ENCODE measurements at places on chromosomes 6 and 20.

GRCh38 chr20:38818113-38819065 lies 12.9 kb downstream of the PPP1R16B start:
- DNase-seq = no peak

DNA sequence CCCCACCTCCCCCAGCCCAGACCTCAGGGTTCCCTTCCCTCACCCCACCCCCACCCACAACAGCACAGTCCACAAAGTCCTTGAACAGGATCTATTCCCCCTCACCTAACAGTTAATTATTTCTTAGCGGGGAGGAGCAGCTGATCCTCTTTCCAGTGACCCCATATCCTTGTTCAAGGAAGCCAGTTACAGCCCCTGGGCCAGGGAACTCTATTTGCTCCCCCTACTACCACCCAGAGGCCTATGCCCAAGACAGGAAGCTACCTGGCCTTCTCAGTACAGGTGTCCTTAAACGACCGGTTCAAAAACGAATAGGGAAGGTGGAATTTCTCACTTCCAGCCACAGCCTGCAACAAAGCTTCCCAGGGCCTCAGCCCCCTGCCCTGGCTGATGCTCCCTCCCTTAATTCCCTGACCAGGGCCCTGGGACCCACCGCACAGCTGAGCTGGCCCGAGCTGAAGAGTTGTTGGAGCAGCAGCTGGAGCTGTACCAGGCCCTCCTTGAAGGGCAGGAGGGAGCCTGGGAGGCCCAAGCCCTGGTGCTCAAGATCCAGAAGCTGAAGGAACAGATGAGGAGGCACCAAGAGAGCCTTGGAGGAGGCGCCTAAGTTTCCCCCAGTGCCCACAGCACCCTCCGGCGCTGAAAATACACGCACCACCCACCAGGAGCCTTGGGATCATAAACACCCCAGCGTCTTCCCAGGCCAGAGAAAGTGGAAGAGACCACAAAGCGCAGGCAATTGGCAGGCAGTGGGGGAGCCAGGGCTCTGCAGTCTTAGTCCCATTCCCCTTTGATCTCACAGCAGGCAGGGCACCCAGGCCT lies 778 bp downstream of the MCCD1 start:
- DNase-seq = no peak

DNA sequence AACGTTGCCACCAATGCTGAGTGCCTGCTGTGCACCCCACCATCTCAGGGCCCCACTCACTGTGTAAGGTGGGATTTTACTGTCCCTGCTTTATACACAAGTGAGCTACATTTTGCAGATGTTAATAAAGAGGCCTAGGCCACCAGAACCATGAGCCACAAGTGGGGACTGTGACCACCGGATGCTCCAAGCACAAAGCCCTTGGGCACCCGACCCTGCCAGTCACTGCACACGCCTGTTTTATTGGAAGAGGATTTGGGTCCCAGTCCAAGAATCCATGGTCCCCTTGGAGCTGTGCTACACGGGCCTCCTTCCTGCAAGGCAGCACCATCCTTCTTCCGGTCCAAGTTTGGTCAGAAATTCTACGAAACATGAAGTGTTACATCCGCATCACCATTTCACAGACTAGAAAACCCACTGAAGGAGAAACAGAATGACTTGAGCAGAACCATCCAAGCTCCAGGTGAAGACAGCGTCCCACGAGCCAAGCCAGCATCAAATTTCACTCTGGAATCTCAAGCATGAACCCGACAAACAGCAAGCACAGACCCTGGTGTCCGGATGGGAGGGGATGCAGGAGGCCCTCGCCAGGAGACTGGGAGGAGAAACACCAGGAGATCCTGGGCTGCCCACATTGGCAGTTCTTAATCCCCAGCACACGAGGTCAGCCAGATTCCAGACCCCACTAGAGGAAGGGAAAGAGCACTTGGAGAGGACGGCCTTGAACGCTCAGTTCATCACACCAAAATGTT lies 226.9 kb downstream of the DLL1 start:
- DNase-seq = no peak

DNA sequence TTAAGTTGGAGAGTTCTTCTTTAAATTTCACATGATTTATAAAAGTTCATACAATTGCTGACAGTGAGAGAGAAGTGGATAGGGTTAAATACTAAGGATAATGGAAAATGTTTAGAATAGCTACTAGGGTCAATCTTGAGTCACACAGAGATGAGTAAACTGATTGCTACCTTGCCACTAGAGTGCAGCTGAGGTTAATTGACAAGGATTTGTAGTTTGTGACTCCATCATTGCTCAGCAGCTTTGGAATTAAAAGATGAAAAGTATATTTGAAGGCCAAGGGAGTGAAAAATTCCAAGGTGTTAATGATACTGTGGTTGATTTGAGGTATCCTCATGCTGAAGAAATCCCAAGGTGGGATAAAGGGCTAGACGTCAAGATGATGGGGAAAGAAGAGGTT lies 524.0 kb downstream of the UTRN start:
- DNase-seq = no peak

GRCh38 chr6:154606860-154607259 lies 96.4 kb upstream of the CNKSR3 start:
- DNase-seq = no peak

- no peak for DNase-seq
Observed at GRCh38 chr20:53597030-53597482, 3.4 kb upstream of the ZNF217 start.

DNA sequence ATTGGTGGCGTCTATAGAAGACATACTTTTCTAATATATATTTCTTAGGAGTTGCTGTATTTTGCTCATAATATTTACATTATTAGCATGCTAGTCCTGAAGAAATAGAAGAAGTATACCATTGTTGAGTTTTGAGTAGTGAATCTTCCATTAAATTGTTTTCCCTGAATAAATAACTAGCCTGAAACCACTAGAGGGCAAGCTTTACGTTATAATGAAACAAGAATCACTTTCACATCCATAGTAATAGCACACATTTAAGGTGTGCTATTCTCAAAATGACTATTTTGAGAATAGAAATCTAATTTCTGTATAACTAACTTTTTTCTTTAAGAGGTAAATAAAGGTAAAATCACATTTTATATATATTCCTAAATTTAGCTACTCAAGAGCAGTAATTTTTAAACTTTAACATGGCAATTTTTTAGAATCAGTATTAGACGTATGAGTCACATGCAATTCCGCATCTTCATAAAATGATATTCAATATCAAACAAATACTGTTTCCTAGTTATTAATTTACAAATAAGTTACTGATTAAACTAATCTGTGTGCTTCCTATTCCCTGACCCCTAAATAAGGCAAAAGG lies 213.2 kb upstream of the MANEA start:
- no peak for DNase-seq

DNA sequence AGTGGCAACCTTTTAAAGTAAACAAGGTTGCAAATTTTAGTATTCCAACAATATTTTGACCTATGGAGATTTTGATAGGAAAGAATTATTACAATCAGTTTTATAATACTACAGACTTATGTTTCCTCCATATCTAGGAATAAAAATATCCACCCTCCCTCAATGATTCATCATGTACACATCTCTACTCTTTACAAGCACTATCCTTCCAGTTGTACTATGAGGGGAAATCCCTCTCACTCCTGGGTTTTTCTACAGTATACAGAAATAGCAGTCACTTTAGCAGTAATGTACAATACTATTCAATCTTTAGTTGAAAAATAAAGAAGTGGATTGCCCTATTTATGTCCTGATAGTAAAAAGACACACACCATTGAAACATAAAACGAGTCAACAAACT lies 46.3 kb upstream of the SCML4 start:
- DNase-seq = no peak

DNA sequence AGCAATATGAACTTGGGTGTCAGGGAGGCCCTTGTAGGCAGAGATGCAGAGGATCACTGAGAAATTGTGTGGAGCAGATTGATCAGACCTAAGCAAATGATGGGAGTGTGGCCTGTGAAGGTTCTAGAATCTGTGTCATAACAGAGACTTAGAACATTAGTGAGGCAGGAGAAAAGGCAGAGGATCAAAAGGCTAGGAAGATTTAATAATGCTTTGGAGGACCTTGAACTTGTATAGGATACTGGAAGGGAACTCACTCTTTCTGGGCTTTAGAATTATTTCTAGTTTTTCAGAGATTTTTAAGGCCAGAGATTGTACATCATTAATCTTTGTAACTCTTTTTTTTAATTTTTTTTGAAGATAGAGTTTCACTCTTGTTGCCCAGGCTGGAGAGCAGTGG lies at the start of gene TSBP1:
Gene TSBP1 (minus strand): TSS at position 101 of the 400 bp plus-strand sequence. CDS start 197 bp downstream, outside the sequence.
- DNase-seq = no peak

- DNase-seq = no peak
Observed at GRCh38 chr6:155152211-155153076, 111.4 kb upstream of the CLDN20 start.

- no peak for DNase-seq
Observed at GRCh38 chr20:53034899-53035298, 62.7 kb downstream of the TSHZ2 start.

DNA sequence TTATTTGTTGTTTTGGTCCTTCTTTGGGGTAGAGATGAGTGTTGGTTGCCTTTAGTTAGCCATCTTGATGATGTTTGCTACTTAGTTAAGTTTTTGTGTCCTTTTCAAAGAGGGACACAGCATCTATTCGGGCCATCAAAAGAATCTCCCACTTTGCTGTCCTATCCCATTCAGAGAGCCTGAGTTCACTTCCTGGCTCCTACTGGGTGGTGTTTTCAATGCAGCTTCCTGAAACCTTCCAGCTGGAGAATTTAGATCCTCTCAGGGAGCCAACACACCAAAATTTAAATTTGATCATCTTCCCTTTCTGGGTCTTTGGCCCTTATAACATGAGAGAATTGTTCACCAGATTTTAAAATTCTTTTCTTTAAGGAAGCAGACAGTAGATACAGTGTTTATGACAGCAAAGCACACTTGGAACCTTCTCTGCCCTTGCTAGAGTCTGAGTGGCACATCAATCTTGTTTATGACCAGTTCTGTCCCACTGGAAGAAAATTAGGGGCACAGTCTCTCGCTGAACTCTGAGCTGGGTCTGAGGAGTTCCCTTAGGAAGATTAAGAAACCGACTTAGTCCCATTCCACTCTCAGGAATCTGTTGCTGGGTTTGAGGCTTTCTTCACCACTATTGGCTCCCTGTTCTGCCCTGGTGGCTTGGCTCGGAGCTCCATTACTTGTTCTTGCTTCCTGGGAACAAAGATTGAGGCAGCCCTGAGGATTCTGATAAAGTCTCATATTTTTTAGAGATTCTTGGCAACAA lies 115.5 kb downstream of the CCDC170 start:
- DNase-seq = no peak

- DNase-seq = no peak
Observed at GRCh38 chr20:45967551-45968080, 4.4 kb downstream of the ZNF335 start.

- DNase-seq = no peak
Observed at GRCh38 chr6:26390531-26390930, 7.6 kb downstream of the BTN2A2 start.

- no peak for DNase-seq
Observed at GRCh38 chr6:11632795-11633511, 95.4 kb downstream of the TMEM170B start.

- no peak for DNase-seq
Observed at GRCh38 chr6:44498436-44498835, 110.9 kb downstream of the CDC5L start.

- DNase-seq = no peak
Observed at GRCh38 chr6:138682704-138683527, 90.7 kb upstream of the CCDC28A start.

DNA sequence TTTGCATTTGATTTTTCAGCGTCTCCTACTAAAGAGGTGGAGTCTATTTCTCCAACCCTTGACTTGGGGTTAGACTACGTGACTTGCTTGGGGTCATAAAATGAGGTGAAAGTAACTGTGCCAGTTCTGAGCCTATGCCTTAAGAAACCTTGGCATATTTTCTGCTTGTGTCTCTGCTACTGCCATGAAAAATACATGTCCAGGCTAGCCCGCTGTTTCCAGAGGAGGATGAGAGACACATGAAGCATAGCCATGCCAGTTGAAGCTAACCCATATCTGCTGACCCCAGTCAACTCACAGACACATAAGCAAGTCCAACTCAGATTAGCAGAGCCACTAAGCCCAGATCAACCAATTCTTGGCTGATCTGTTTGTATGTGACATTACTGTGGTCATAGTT lies 38.7 kb downstream of the SCP2D1 start:
- DNase-seq = no peak

DNA sequence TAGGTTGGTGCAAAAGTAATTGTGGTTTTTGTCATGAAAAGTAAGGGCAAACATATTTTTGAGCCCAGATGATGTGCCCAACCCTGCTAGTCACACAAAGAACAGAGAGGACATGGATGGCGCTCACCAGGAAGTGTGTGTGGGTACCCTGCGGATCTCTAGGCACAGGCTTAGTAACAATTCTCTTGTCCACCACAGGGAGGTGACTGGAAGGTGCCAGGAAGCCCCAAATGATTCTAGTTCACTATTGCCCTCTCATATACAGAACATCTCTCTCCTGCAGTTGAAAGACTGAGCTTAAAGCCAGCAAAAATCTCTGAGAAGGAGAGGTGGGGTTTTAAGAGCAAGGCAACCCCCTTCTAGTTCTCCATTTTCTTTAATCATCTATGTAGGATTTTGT lies 272.1 kb upstream of the TAB2 start:
- no peak for DNase-seq

GRCh38 chr6:43849844-43850243 lies 79.8 kb downstream of the VEGFA start:
- no peak for DNase-seq

- no peak for DNase-seq
Observed at GRCh38 chr20:38855356-38855755, 49.9 kb downstream of the PPP1R16B start.

GRCh38 chr6:72386324-72386723 lies 235.5 kb upstream of the KCNQ5 start:
- DNase-seq = no peak

DNA sequence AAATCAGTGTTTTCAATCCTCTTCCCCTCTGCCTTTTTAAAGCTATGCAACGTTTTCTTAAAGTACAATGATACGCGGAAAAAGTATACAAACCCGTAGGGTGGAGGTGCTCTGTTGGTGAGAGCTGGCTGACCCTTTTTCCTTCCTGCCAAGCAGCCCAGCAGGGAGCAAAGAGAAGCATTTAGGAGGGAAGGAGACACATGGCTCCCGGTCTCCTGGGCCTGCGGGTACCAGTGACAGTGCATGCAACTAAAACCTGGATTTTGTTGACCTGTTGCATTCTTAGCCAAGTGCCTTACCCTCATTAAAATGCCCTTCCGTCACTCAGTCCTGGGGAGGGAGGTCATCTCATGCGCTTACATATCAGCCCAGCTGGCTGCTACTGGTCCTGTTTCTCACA lies 87.2 kb downstream of the SLX4IP start:
- no peak for DNase-seq

DNA sequence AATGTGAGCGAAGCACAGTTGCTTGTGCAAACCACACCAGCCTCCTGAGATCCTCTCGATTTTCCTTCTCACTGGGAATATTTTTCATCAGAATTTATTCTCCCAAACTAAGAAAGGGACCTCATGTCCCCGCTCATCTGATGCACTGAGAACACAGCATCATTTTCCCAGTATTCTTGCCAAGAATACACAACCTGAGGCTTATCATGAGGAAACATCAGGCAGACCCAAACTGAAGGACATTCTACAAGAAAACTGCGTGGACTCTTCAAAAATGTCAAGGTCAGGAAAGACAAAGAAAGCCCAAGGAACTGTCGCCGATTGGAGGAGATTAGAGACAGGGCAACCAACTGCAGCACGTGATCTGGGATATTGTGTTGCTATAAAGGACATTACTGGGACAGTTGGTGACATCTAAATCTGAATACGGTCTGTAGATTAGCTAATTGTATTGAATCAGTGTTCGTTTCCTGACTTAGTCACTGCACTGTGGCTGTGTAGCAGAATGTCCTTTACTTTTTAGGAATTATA lies 72.3 kb downstream of the SNX5 start:
- no peak for DNase-seq

Measured in CD4-positive, alpha-beta T cell treated with Interferon gamma for 1 hour (primary cell).